ENCODE measurements at places on chromosomes 5 and 9.

- no peak for DNase-seq
Measured at GRCh38 chr5:67283988-67284487, 87.4 kb upstream of the CD180 start.

DNA sequence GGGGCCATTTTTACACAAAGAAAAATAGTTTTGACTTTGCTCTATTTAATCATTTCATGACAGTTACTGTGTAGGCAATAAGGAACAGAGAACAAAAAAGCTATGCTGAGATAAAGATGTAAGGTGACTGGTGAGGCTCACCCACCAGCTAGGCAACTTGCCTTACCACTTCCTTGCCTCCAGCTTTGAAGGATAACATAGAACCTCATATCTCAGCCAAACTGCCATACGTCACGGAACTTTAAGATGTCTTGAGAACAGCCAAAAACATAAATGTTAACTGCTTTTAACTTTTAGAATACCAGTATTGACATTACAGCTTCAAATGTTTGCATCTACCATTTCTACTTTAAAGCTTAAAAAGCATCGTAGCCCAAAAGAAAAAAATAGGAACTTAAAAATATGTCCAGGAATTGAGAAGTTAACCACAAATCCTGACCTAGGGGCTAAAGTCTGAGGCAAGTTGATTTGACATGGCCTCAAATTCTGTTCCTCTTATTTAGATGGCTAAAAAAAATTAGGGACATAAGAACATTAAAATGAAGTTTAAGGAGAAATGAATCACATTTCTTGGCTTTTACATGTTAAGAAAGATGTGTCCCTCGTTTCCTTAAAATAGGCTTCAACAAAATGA is 7.7 kb upstream of the GCNT4 start:
- no peak for DNase-seq

GRCh38 chr9:124809211-124809610 is 32.3 kb downstream of the OLFML2A start:
- no peak for DNase-seq

GRCh38 chr5:100828071-100828897 is 74.8 kb downstream of the ST8SIA4 start:
- no peak for DNase-seq

DNA sequence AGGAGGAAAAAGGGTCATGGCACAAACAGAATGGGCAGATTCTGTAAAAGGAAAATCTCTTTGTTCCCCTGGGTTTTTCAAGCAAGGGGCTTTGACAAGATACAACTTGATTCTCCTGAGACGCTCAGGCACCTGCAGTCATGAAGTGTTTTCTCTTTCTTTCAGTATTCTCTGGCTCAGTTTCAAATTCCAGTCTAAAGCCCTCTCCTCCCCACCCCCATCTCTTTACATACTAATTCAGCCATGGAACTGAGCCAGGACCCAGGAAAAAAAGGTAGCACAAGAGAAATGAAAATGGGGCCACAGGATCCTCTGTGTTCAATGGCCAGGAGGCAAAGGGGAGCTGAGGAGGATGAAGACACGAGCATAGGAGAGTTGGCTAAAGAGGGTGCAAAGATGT is 408.4 kb downstream of the SPOCK1 start:
- peak; percentile 85 for DNase-seq

DNA sequence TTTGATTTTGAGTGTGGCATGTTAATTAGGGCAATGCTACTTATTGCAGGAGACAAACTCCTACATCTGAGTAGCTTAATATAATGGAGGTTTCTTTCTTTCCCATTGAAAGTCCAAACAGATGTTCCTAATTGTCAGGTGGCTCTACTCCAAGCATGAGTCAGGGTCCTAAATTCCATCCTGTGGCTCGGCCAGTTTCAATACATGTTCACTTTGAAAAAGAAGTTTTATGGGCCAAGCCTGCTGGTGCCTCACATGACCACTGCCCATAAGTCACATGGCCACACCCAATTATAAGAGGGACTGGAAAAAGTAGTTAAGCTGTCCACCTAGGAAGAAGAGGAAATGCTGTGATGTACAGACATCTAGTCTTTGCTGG is 170.4 kb downstream of the ARRDC3 start:
- DNase-seq: no peak

Data from NCI-H1105 treated with DMSO at 0.1 percent for 48 hours (cell line).